ENCODE measurements at places on chromosomes 12 and 14.

GRCh38 chr14:32542507-32542906 lies 213.4 kb downstream of the AKAP6 start:
- DNase-seq, result no peak

DNA sequence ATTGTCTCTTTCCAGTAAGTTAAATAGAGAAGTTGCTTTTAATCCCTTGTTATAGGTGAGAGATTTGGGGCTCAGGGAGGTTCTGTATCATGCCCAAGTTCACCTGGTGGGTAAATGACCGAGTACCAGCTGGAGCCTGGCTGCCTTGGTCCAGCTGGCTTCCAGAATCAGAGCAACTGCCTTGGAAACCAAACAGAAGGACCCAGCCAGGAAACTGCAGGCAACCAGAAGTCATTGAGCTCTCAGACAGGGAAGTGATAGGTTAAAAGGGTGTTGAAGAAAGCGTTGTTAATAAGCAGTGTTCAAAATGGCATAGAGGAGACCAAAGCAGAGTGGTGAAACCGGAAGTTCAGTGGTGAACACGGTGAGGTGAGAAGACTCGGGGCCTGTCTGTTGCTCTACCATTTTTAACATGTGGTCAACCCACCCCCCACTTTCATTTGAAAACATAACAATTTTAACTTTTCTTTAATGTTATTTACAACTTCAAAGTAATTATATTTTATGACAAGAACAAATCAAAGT lies 54.9 kb downstream of the PLEKHG7 start:
- no peak for DNase-seq

GRCh38 chr12:113392988-113393579 lies 10.6 kb downstream of the SDS start:
- no peak for DNase-seq

DNA sequence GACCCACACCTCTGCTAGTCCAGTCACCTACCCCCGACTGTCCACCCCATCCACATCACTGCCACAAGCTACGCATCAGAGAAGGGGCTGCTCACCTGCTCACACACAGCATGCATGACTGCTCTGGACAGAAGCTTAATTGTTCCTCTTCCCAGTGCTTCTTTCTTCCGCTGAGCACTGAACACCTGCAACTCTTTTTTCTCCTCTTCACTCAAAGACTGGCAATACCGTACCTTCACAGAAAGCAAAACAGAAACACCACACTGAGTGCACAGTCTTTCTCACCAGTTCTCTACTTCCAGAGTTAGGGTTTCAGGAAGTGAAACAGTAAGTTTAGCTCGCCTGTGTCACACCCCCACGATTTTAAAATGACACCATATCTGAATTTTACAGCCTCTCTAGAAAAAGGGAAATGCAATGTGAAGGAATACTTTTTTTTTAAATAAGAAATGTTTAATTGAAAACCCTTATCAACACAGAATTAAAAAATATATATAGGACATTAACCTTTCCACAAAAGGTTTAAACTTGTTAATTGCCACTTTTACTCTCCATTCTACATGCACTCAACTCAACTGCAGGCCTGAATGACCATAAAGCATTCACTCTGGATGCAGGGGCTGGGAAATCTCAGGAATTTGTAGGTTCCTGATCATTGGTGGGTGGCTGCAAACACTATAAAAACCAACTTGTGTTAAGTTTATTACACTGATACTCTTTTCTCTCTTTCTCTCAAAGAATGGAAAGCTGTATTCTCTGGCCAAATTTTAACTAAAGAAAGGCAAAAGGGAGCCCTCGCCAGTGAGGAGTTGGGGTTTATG lies 120.0 kb downstream of the PRICKLE1 start:
- no peak for DNase-seq

DNA sequence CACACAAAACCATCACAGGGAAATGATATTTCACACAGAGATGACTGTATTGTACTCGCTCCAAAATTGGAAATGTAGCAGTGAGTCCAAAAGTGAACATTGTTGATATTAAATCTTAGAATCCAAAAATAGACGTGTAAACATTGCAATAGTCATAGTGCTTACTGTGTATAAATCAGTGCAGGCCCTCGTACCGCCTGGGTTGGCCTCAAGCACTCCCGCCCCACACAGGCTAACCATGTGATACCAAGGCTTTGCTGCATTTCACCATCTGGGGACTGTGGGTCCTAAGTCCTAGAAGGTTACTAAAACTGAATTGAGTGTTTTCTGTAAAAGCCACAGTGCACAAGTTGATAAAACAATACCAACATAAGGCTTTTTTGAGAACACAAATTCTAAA lies 107.3 kb downstream of the PPP2R5E start:
- no peak for DNase-seq

DNA sequence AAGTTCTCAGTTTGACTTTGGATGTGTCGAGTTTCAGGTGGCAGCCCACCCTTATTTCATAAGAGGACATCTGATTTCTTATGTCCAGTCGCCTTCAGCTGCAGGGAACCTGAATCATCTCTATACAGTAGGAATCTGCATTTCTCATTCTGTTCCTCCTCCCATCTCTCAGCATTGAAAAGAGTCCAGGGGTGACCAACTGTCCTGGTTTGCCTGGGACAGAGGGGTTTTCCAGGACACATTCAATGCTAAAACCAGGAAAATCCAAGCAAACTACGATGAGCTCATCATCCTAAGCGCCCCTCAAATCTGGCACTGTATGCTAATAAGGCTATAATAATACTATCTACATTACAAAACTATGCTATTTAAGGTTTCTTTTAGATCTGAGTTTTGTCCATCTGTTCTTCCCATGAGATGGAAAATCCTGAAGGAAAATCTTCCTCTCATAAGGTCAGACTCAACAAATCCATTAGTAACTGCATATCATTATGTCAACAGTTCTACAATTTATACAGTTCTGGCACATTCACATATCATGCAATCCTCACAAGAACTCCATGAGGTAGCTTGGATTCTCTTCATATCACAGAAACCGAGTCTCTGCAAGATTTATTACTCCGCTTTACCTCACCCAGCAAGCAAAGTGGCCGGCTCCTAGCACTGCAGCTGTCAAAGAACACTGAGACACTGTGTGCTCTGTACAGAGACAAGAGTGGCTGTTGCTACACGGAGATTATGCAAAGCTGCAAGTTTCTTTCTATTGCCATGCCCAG lies 15.6 kb upstream of the CALM1 start:
- DNase-seq, result peak; percentile 26

GRCh38 chr12:89212339-89212771 lies 139.9 kb downstream of the DUSP6 start:
- DNase-seq, result no peak

DNA sequence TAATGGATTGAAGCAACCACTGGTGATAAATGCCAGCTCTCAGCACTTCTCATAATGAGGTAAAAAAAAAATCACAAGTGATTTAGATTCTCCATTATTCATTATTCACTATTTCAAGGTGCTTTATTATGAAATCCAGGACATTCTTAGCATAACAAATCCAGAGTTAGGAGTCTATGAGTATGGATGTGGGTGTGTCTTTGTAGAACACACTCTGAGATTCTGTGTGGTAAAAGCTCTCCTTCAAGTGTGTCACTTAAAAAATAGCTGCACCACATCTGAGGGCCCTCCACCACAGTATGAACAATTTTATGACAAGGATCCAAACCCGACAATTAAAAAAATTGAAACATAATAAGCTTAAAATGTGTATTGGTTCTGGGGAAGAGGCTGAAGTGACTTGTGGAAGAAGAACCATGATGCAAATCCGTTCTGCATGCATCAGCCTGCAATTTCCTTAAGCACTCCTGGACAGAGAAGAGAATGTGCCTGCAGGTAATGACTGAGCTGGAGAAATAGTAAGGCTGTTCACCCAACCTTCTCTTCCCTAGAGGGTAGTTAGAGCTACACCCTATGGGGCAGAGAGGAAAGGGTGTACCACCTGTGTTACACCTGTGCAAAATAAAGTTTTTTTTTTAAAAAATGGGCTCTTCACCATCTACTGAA lies 488.5 kb upstream of the MGAT4C start:
- DNase-seq, result no peak

GRCh38 chr14:94659901-94660300 lies 47.7 kb downstream of the SERPINA3 start:
- DNase-seq, result no peak

DNA sequence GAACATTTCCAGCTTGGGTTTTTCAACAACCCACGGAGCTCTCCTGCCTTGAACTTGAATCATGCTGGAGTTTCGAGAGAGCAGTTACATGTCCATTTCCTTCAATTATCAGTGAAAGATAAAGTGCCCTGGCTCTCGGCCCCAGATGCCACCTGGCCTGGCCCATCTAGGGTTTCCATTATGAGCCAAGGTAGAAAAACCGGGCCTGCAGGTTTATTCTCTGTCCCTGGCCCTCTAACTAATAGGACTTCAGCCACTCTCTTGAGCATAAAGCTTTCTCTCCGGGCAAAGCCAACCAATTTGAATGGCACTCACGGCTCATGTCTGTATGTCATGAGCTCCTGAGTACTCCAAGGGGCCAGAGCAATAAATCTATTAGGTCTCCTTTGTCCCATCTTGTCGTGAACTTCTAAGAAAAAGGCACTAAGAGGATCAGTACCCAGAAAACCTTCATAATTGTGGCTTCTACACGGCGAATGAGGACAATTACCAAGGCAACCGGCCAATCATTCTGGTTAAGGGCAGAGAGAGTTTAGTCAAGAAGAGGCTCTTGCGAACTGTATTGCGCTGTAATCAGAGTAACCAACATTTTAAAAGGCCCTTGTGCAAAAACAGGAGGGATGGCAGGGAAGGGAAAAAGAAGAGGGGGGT lies 392.3 kb downstream of the MED13L start:
- DNase-seq, result no peak

GRCh38 chr12:132197581-132198354 lies 53.5 kb downstream of the NOC4L start:
- DNase-seq, result no peak

GRCh38 chr12:43676183-43676813 lies 82.3 kb downstream of the PUS7L start:
- no peak for DNase-seq

GRCh38 chr12:53755451-53755891 lies 3.7 kb upstream of the CISTR start:
- DNase-seq, result no peak

DNA sequence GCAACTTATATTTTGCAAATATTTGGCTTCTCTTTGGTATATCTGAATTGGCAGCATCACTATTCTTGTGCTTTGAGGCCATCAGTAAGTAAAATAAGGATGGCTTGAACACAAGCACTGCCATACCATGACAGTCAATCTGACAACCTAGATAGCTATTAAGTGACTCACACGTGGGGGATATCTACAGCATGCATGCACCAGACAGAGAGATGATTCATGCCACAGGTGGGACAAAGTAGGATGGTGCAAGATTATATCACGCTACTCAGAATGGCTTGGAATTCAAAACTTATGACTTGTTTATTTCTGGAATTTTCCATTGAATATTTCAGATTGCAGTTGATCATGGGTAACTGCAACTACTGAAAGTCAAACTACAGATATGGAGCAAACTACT lies 675.6 kb upstream of the MDGA2 start:
- DNase-seq, result no peak

GRCh38 chr12:121738340-121738858 lies 25.8 kb downstream of the TMEM120B start:
- DNase-seq, result no peak

DNA sequence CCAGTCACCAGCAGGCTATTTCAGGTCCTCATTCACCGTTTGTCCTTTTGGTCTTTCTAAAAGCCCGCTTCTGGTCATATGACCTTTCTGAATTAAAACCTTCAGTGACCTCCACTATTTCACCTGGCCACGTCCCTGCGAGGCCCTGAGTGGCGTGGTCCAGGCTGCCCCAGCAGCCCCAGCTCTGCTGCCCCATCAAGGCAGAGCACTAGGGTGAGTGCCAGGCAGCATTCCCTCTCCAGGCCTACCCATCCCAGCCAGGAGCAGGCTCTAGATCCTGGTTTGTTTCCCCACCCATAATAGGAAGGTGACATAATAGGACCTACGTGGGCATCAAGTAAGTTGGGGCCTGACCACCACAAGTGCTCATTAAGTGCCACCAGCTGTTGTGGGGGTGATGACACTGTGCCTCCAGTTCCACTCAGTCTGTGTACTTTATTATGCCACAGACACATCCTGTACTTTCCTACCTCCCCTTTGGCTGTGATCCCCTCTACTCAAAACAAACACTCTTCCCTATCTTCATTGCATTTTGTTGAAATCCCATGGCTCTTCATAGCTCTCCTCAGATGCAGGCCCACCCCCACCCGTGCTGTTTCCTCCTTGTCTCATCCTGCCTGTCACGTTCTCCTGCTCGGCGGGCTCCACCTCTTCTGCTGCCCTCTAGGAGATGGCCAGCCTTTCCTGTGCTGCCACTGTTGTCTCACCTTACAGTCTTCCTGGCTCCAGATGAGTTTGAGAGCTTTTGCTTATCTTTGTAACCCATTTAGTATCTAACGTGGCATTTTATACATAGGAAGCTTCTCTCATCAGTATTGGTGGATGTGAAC lies 21.4 kb downstream of the CKB start:
- no peak for DNase-seq

DNA sequence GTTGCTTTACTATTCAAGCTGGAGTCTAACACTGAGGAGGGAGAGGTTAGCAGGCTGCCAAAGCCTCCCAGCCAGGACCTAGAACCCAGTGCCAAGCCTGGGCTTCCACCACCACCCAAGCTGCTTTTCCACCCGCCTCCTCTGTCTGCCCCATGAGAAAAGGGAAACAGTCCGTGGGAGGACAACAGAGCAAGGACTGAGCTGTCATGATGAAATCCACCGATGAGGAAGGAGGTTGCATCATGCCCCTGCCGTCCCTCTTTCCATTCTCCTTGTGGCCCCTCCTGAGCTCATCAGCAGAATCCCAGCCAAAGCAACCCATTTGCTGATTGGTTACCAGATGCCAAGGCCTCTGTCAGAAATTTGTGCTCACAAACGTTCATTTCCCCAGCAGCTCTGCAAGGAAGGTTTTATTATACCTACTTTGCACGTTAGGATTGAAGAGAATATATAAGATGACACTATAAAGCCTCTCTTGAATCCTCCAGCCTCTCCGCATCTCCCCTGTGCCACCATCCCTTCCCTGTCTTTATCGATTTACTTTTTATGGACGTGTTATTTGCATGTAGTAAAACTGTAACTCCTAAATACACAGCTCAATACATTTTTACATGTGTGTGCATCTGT lies 6.3 kb upstream of the SERPINA1 start:
- no peak for DNase-seq

Measured in NCI-H2171 treated with DMSO at 0.1 percent for 48 hours (cell line).